Putamen (tissue), 1 donor: ENCODE measurements at places on chromosomes 16 and 17.

- DNase-seq = no peak
These were observed 3.7 kb downstream of the TMEM101 start for GRCh38 chr17:44010966-44011647.

GRCh38 chr17:37391146-37391545 lies 15.4 kb downstream of the C17orf78 start:
- no peak for DNase-seq

GRCh38 chr16:11190588-11191560 lies 65.1 kb downstream of the SOCS1 start:
- DNase-seq = no peak

GRCh38 chr17:58328195-58329034 lies at the start of gene TSPOAP1:
TSPOAP1 (minus strand) TSS chr17:58328795; CDS start chr17:58327920, 875 bp downstream.
- no peak for DNase-seq

DNA sequence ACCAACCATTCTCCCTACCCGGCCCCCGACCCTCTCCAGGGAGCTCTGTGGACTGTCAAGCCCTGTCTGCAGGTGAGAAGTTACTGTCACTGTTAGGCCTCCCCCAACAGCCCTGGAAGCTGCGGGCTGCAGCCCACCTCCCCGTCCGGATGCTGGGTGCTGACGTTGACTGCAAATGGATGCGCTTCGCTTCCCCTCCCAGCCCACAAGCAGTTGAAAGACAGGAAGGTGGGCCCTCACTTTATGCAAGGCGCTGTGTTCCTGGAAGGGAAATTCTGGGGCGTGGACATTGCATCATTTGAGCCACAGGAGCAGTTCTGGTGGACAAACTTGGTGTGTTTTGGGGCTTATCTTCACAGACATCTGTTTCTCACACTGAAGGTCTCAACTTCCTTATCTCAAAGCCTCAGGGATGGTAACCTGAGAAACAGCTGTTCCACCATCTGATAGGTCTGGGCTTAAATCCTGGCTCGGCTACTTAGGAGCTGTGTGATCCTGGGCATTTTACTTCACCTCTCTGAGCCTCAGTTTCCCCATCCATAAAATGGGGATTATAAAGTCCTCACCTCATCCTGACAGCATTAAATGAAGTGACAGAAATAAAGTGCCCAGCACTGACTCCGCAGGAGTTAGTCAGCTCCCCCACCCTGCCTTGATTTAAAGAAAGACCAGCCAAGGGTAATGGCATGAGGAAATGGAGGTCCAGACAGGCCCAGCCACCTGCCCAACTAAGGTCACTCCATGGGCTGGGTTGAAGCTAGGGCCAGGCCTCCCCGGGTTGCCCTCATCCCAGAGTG lies 4.6 kb upstream of the DRC7 start:
- no peak for DNase-seq

GRCh38 chr16:66846831-66847230 lies 2.6 kb downstream of the CA7 start:
- no peak for DNase-seq

DNA sequence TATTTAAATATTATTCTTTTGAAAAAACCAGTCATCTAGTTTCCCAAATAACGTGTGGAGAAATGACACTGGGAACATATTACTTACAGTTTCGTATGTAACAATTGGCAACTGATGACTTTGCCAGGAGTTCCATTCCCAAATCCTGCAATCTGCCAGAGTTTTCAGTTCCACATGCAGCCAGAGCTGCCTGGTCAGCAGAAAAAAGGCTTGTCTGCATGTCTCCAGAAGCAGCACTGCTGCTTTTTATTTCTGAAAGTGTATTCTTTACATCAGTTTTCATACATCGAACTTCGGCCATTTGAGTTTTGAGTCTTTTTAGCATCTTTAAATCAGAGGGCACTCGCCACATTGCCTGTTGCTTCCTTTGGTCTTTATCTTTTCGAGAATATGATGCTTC lies 78.4 kb downstream of the TRIM37 start:
- no peak for DNase-seq

- DNase-seq = no peak
These were observed 94.6 kb downstream of the ITFG1 start for GRCh38 chr16:47366228-47366627.

DNA sequence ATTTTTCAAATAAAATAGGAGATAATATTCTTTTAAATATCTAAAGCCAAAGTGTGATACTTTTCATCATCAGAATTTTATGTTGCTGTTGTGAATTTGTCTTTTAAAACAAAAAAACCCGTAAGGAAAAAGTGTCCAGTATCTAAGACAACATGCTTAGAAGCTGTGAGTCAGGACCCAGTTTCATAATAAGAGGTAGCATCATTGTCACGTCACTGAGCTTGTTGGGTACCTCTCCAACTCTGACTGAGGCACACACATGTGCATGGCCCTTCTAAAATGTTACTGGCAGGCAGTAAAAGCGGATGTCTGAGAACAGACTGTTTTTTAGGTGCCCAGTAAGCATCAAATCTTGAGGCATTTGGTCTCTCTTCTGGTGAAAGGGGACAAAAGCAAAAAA lies 2.5 kb downstream of the CIAPIN1 start:
- DNase-seq = no peak

- DNase-seq = no peak
These were observed 13.3 kb downstream of the TVP23A start for GRCh38 chr16:10805334-10805733.

- no peak for DNase-seq
These were observed 23.6 kb upstream of the YWHAE start for GRCh38 chr17:1423456-1424135.

- no peak for DNase-seq
These were observed 71.9 kb upstream of the AXIN2 start for GRCh38 chr17:65633146-65633881.

- no peak for DNase-seq
These were observed 5.3 kb downstream of the NEURL4 start for GRCh38 chr17:7323731-7324437.

DNA sequence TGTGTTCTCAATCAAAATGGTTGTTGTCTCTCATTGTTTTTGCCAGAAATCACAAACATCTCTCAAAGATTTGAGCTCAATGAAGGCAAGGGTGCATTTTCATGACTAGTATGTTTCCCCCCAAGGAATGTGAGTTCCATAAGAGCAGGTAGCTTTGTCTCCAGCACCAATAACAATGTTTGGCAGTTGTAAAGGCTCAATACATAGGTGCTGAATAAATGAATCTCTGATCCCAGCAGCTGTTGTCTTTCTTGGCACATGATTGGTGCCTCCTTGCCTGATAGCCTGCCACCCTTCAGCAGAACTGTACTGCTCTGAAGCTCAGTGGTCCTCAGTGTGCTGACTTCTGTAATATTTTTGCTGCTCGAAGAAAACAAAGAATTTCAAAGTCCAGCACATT lies 103.1 kb upstream of the CDH11 start:
- no peak for DNase-seq

DNA sequence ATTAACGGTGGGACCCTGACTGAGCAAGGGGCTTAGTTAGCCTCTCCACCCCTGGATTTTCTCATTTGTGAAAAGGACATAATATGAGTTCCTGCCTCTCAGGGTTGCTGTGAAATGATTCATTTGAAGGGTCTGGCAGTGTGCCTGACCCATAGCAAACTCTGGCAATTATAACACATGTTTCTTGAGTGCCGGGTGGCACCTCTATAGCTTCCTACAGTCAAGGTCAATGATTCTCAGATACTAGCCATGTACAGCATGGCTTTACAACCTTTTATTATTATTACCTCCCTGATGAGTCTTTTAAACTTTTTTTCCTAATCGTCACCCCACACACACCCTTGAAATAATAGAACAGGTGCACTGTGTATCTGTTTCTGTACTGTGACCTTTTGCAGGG lies 42.1 kb downstream of the TMEM114 start:
- no peak for DNase-seq

DNA sequence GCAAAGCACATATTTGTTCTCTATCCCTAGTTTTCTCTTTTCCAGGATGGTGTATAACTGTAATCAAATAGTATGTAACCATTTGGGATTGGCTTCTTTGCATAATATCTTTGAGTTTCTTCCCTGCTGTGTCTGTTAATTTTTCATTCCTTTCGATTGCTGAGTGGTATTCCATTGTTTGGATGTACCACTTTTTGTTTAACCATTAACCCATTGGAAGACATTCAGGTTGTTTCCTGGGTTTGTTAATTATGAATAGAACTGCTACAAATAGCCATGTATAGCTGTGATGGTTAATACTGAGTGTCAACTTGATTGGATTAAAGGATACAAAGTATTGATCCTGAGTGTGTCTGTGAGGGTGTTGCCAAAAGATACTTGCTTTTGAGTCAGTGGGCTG lies 4.6 kb upstream of the SLFN13 start:
- DNase-seq = no peak

DNA sequence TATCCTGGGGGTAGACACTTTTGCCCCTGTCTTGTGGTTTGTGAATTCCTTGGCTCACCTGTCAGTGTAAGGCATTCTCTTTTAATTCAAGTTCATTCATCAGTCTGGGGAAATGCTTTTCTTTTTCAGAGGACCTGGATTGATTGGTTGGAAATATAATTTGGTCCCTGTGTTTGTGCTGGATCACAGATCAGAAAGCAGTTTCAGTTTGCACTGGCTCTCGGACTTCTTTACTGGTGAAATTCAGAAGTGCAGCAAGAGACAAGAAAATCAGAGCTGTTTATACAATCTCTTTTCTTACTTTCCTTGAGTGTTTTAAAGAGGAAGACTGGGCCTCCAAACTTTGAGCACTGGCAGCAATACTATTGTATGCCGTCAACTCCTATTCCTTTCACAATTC lies 161.8 kb upstream of the KCNJ16 start:
- no peak for DNase-seq
